ENCODE measurements at places on chromosomes 4 and X.

DNA sequence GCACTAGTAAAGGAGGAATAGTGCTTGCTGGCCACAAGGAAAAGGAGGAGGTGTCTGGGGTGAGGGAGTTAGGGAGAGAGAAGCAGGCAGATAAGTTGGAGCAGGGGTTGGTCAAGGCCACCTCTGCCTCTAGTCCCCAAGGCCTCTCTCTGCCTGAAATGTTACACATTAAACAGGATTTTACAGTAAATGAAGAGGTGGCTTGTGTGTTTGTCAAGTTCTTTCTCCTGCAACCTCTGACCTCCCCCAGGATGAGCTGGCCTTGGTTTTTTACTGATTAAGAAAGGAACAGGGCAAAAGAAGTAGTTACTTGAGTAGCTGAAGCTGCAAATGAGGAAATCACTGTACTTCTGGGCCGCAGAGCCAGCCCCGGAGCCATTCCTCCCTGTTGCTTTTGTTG, 2.0 kb downstream of the GJB1 start:
- no peak for DNase-seq

- DNase-seq: no peak
Observed at GRCh38 chr4:86060341-86060740, 299.5 kb downstream of the MAPK10 start.

GRCh38 chr4:96228463-96228862, 388.6 kb downstream of the PDHA2 start:
- no peak for DNase-seq

GRCh38 chrX:8845060-8845459, 43.9 kb upstream of the FAM9A start:
- no peak for DNase-seq

DNA sequence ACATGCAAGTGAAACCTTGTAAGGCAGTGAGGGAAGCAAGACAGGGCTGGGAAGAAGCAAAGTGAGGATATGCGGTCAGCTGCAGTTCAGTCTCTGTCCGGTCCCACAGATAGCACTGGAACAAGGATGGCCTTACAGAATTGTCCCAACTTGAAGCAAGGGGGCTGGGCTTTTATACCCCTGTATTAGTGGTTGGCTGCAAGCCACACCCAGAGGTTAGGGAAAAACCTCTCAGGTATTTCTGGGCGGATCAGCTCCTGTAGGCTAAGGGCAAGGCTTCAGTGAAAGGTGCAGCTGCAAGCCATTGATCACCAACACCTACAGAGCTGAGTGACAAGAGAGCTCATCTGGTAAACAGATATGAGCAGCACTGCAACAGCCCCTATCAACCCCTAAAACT, 89.0 kb downstream of the KDR start:
- DNase-seq: no peak

DNA sequence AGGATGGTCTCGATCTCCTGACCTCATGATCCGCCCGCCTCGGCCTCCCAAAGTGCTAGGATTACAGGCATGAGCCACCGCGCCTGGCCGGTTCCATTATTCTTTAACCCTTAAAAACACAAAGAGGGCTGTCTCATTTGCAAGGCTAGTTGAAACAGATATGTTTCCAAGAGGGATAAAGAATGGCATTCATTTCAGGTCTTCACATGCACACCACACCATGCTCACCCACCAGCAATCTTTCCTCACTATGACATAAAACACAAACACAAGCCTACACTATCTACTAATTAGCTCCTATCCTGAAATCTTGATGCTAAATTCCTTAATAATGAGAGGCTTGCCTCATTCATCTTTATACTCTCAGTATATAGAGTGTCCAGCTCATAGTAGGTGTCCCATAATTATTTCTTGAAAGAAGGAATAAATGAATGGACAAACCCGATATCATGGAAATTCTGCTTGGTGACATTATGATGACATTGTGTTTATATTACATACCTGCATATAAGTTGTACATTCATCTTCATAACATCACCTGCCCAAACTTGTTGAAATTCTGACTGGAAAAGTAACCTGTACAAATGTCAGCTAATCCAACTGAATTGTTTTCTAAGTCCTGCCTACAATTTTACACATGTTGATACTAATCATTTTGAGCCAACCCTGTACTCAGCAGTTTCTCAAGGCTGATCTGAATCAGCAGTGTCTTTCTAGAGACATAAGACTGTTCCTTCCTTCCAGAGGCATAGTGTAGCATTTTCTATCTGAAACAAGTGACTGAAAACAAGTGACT, 408.5 kb downstream of the KLHL13 start:
- no peak for DNase-seq

- no peak for DNase-seq
Observed at GRCh38 chrX:54560411-54560810, 30.4 kb downstream of the GNL3L start.

GRCh38 chr4:165293061-165293460, 34.4 kb upstream of the MSMO1 start:
- DNase-seq: no peak

GRCh38 chr4:158914218-158914617, 145.4 kb downstream of the FNIP2 start:
- DNase-seq: no peak

GRCh38 chr4:73948990-73949706, 32.7 kb downstream of the PF4 start:
- no peak for DNase-seq

GRCh38 chrX:51893931-51894696, 691 bp downstream of the MAGED1 start:
- no peak for DNase-seq

DNA sequence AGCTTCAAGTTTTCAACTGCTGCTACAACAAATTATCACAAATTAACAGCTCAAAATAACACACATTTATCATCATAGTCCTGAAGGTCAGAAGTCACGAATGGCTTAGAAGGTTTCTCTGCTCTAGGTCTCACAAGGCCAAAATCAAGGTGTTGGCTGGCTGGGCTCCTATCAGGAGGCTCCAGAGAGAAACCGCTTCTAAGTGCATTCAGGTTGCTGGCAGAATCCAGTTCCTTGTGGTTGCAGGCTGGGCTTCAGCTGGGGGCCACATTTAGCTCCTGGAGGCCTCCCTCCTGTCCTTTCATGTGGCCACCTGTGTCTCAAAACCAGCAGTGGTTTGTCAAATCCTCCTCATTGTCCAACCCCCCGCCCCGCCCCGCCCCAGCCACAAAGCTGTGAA, 15.4 kb downstream of the MRFAP1 start:
- no peak for DNase-seq

DNA sequence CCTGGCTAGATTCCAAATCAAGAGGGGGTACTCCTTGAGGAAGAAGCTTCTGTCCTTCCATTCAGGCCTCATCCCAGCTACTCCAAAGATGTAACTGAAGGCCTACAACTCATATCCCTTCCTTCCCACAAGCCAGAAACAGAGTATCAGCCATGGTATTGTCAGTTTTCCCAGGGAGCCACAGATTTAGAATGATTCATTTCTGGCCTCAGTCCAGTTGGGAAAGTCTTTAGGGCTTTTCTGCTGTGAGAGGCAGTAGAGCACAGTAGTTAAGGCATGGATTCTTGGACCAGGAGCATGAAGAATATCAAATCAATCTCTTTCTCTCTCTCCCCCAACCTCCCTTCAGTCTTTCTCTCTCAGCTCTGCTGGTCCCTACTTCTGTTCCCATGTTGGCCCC, 505.0 kb downstream of the BCOR start:
- no peak for DNase-seq

Measured in stimulated activated CD8-positive, alpha-beta memory T cell treated with anti-CD3 and anti-CD28 coated beads, Interleukin-4, amount 100 ng/mL, for 1 hour (primary cell).